Mesothelial cell of epicardium (in vitro differentiated cells): ENCODE measurements at places on chromosomes 12 and 14. TPM values are rescaled to one million over a fixed set of nuclear protein-coding genes. Genes with fewer than 3 reads are reported as not detected.

DTX1 gene
- total RNA-seq = 1.2 to 1.6 TPM (median 1.4 TPM) in 3 replicates

DNA sequence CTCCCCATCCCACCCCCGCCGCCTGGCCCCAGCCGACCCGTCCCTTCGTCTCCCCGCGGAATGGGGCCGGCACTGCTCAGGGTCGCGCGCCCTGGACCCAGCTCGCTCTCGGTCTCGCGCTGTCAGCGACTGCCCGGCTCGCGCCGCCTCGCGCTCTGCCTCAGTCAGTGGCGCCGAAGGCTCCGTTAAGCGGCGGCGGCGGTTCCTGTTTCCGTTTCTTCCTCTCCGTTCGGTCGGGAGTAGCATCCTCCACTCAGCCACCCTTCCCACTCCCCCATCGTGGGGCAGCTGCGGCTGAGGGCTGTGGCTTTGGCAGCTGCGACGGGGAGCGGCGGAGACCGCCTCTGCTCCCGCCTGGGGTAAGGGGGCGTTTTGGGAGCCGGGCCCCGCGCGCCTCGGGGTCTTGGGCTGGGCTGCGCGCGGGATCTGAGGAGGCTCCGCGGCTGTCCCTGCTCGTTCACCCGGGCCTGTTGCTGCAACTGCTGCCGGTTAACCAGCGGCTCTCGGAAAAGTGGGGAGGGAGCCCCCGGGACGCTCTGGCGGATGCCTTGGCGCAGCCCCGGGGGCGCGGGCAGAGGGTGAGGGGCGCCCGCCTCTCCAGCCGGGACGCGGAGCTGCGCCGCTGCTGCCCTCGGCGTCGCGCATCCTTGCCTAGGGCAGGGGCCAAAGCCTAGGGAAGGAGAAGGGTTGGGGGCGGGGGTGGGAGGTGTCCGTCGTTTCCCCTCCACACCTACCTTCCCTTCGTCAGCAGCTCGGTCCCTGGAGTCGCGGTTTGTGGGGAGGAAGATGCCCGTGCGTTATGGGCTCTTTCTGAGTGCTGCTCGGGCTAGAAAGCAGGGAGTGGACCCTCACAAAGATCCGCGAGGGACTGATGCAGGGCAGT, 567 bp downstream of the FUT8 start:
- no peaks in the 10 kb centered on the region for H3K27me3 ChIP-seq
- peak overlapping the region; percentile 97 for H3K4me3 ChIP-seq
- H3K36me3 ChIP-seq = no peaks in the 10 kb centered on the region
- peaks cover 29% of the 10 kb centered on the region for H3K4me1 ChIP-seq
- peak overlapping the region; percentile 83 for H3K27ac ChIP-seq

GRCh38 chr12:130491421-130492357, 154.0 kb downstream of the PIWIL1 start:
- no peaks in the 10 kb centered on the region for H3K36me3 ChIP-seq
- H3K27ac ChIP-seq = no peak overlapping the region
- peaks cover 18% of the 10 kb centered on the region for H3K27me3 ChIP-seq
- H3K4me1 ChIP-seq = no peaks in the 10 kb centered on the region
- DNase-seq = no peak

GRCh38 chr14:71181215-71182003, 274.1 kb downstream of the PCNX1 start:
- H3K27me3 ChIP-seq = no peaks in the 10 kb centered on the region
- H3K4me3 ChIP-seq = no peak overlapping the region
- no peak for DNase-seq
- no peaks in the 10 kb centered on the region for H3K36me3 ChIP-seq
- H3K4me1 ChIP-seq = no peaks in the 10 kb centered on the region
- H3K27ac ChIP-seq = no peak overlapping the region

NANOG gene
- total RNA-seq = 0.32 to 0.58 TPM (median 0.42 TPM) in 3 replicates

ATXN7L3B gene
- 73.5 to 76.9 TPM (median 73.9 TPM) in 3 replicates for total RNA-seq

- no peaks in the 10 kb centered on the region for H3K27me3 ChIP-seq
- DNase-seq = no peak
- no peak overlapping the region for H3K4me3 ChIP-seq
- H3K4me1 ChIP-seq = peaks cover 59% of the 10 kb centered on the region
- H3K27ac ChIP-seq = peak overlapping the region; percentile 86
- peaks cover 33% of the 10 kb centered on the region for H3K36me3 ChIP-seq
These were observed 5.6 kb downstream of the MLEC start for GRCh38 chr12:120692524-120693033.

DNA sequence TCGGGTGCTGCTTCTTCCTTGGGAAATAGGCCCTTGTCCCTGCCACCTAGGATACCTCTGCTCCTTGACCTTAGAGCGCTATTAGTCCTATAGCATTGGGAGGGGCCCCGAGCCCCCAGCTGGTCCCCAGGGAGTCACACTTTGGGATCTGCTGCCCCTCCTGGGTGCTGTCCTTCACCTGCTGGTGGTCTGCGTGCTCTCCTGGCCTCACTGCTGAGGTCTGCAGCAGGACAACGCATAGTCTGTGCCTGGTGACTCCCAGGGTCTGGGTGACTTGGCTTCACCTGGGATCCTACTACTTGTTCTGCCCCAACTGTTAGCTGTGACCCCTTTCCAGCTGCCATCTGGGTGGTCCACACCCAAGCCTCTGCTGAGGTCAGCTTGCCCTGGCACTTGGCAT, 8.8 kb downstream of the TCL1B start:
- peaks cover 11% of the 10 kb centered on the region for H3K4me1 ChIP-seq
- DNase-seq = peak; percentile 34
- no peaks in the 10 kb centered on the region for H3K36me3 ChIP-seq
- H3K4me3 ChIP-seq = no peak overlapping the region
